ENCODE measurements at places on chromosomes 6 and 20. TPM values are rescaled to one million over a fixed set of nuclear protein-coding genes. Genes with fewer than 3 reads are reported as not detected.

NMBR gene
- not detected for polyA plus RNA-seq

IL20RA gene
- polyA plus RNA-seq: not detected

TSPO2 gene
- polyA plus RNA-seq: not detected

RIMS4 gene
- polyA plus RNA-seq: not detected

MAK gene
- 0.09 TPM for polyA plus RNA-seq

ZC3H12D gene
- 4.7 TPM for polyA plus RNA-seq

IL17A gene
- not detected for polyA plus RNA-seq

FRS3 gene
- 1.8 TPM for polyA plus RNA-seq

RHAG gene
- not detected for polyA plus RNA-seq

MUC22 gene
- not detected for polyA plus RNA-seq

BPIFA1 gene
- not detected for polyA plus RNA-seq

MYH7B gene
- not detected for polyA plus RNA-seq

OR2B2 gene
- polyA plus RNA-seq: not detected

GSTA1 gene
- polyA plus RNA-seq: not detected

CLVS2 gene
- not detected for polyA plus RNA-seq

SAPCD1 gene
- not detected for polyA plus RNA-seq

GSTA3 gene
- not detected for polyA plus RNA-seq

DDR1 gene
- 5.6 TPM for polyA plus RNA-seq

ADGB gene
- polyA plus RNA-seq: not detected

DDX43 gene
- 0.41 TPM for polyA plus RNA-seq

ZSCAN23 gene
- not detected for polyA plus RNA-seq

KIAA0408 gene
- not detected for polyA plus RNA-seq

ZC2HC1B gene
- not detected for polyA plus RNA-seq

RAB44 gene
- polyA plus RNA-seq: not detected

Measured in naive B cell (primary cell).